NCI-H1048 (cell line): ENCODE measurements at places on chromosomes 5 and 9.

DNA sequence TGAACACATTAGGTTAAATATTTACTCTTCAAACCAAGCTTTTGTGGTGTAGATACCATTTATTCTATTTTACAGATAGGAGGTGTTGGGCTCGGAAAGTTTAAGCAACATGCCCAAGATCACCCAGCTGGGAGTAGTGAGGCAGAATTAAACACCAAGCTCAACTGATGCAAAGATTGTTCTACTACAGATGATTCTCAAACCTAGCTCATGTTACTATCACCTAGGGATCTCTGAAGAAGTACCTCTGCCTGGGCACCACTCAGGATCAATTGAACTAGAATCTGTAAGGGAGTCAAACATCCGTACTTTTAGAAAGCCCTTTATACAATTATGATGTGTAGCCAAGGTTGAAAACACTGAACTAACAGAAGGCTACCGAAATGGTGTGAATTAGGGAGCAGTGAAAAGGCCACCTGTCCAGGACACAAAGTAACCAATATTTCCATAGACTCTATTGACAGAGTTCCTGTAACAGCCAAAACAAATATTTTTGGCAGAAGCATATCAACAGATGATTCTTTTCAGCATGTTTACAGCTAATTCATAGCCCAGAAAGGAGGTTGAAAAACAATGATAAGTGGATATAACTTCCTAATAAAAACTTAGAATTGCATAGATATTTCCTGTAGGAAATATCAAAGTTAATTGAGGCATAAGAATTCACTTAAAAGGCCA is 158.5 kb upstream of the PTGER4 start:
- DNase-seq = no peak

DNA sequence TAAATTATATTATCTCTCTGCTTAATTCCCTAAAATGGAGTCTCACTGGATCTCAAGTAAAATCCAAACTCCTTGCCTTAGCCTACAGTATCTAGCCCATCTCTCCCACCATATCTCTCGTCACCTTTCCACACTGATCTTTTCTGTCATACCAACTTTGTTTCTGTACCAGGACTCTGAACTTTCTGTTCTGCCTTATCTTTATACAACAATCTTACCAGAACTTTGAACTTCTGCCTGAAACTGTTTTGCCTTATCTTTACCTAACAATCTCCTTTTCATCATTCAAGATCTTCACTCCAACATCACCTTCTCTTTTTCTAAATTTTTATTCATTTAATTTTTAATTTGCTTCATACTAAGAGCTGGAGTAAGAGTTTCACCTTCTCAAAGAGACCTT is 139.0 kb downstream of the CPLANE1 start:
- DNase-seq = no peak

DNA sequence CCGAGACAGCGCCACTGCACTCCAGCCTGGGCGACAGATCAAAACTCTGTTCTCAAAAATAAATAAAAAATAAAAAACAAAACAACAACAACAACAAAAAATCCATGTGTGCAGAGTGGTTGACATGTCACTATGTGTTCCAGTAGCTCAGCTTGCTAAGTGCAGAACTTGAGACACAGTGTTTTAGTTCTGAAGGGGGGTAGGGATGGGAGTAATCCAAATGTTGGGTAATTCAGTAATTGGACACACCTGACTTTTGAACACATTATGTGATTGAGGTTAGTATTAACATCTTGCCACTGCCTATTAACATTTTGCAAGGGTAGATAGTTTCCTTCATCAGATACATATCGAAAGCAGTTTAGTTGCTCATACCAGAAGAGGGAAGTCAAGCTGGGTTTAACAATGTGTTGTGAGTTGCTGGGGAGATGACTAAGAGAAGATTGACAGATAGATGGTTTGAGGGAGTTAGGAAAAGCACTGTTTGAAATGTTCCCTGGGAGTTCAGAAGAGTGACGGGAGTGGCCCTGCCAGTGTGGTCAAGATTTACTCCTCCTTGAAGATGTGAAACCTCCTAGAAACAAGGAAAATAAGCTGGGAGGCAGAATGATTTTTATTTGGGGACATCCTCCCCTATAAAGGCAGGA is 928 bp downstream of the HACD4 start:
- no peak for DNase-seq

GRCh38 chr5:36607114-36607571 is 737 bp downstream of the SLC1A3 start:
- DNase-seq = no peak

- DNase-seq = no peak
Observed at GRCh38 chr5:111747337-111747736, 9.7 kb downstream of the NREP start.

DNA sequence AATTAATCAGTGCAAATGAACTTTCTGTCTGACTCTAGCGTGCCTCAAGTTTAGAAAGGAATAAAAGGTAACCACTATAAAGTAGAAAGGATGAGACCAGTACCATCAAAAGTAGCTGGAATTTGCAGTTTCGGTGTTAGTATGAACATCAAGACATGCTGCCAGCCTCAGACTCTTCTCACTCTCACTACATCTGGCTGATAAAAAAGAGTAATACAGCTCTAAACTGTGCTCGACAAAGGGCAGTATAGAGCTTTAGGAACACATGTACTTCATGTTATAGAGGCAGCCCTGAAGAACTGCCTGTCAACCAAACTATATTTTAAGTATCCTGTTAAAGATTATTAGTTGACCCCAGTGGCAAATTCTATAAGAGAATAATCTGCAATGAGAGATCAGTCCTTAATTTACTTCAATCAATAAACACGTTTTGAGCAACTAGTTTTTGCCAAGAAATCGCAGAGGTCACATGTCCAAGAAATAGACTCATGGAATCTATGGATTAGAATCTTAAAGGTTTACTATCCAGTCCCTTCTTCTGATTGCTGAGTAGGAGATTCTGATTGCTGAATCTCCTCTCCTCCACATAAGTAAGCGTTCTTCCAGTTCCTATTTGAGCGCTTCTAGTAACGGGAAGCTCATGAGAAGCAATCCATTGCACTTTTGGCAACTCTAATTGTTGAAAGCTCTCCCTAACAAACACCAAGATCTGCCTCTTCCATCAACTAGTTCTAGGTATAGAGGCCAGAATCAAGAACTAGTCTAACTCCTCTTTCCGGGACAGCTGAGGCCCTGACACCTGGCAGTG is 941 bp downstream of the XPA start:
- no peak for DNase-seq

DNA sequence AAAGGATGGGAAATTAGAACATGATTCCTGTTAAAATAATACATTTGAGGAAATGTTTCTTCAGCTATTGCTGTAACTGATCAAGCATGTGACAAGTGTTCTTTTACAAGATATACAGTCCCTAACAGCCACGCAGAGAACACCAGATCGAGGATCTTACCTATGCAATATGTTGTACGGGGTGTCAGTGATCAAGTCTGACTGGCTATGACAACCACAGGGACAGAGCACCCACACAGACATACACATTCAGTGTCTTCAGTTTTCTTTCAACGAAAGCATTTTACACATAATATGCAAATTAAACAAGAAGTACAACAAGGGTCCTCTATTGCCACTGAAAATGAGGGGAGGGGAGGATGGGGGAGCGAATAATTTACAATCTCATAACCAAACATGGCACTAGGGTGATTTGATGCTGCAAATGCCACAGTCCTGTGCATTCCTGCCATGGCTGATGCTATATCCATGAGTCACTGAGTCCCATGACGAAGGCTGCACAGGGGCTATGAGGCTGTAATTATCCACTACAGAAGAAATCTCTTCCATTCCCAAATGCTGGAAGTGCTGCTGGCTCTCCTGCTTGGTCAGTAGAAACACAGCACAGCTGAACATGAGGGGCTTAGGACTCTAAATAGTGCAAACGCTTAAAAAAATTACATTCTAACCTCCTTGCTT is 118.2 kb downstream of the KLHL3 start:
- DNase-seq = no peak

- no peak for DNase-seq
Observed at GRCh38 chr5:62316176-62316502, 10.1 kb downstream of the KIF2A start.

DNA sequence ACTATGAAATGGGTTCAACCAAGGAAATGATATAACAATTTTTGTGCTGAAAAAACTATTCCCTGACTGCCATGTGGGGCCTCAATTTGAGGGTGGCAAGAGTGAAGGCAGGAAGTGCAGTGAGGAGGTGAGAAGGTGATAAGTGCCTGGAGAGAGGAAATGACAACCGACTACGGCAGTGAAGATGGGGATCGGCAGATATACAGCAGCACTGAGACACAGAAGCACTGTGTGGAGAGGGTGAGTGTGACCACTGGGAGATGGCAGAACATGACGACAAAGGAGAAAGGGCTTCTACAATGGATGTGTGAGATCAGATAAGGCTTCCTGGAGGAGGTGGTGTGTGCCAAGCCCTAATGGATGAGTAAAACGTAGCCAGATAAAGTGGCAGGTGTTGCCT is 271.8 kb downstream of the TRIM32 start:
- DNase-seq = no peak
